Immature natural killer cell (primary cell): ENCODE measurements at places on chromosomes 5 and 9. TPM values are rescaled to one million over a fixed set of nuclear protein-coding genes. Genes with fewer than 3 reads are reported as not detected.

DNA sequence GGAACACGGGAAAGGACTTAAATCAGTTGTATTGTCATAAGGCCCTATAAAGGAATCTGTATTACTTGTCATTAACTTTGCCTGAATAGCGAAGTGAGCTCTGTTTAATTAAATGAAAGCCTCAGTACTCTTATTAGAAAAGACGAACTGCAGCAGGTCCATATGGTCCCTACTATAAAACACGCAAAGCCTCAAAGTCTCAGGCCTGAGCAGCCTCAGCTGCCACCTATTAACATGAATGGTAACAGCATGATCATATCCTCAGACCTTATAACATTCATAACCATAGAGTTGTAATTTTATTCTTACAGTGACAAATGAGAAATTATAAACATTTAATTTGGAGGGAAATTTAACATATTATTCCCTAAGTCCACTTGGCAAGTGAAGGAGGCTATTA, 1113.7 kb upstream of the WWC1 start:
- no peaks in the 10 kb centered on the region for H3K27me3 ChIP-seq
- H3K4me3 ChIP-seq, result no peak overlapping the region
- no peaks in the 10 kb centered on the region for H3K36me3 ChIP-seq
- H3K27ac ChIP-seq, result no peak overlapping the region
- DNase-seq, result no peak
- no peaks in the 10 kb centered on the region for H3K4me1 ChIP-seq

The DNAJC18 gene
- polyA plus RNA-seq, result not detected

GRCh38 chr9:71524996-71525580, 243.2 kb downstream of the CEMIP2 start:
- no peak overlapping the region for H3K4me3 ChIP-seq
- no peak overlapping the region for H3K27ac ChIP-seq
- no peaks in the 10 kb centered on the region for H3K36me3 ChIP-seq
- DNase-seq, result no peak
- no peaks in the 10 kb centered on the region for H3K4me1 ChIP-seq

GRCh38 chr9:126459965-126460843, 133.6 kb downstream of the MVB12B start:
- no peaks in the 10 kb centered on the region for H3K36me3 ChIP-seq
- H3K4me3 ChIP-seq, result no peak overlapping the region
- H3K27me3 ChIP-seq, result peaks cover 5% of the 10 kb centered on the region
- peaks cover 5% of the 10 kb centered on the region for H3K4me1 ChIP-seq
- no peak for DNase-seq

- no peak overlapping the region for H3K27ac ChIP-seq
- no peaks in the 10 kb centered on the region for H3K27me3 ChIP-seq
- no peak overlapping the region for H3K4me3 ChIP-seq
- no peaks in the 10 kb centered on the region for H3K4me1 ChIP-seq
Observed at GRCh38 chr9:70577671-70578070, 163.2 kb upstream of the KLF9 start.

The HSPB3 gene
- polyA plus RNA-seq, result not detected

- H3K4me3 ChIP-seq, result no peak overlapping the region
- H3K4me1 ChIP-seq, result peaks cover 5% of the 10 kb centered on the region
- DNase-seq, result no peak
- peaks cover 21% of the 10 kb centered on the region for H3K36me3 ChIP-seq
- H3K27me3 ChIP-seq, result peaks cover 4% of the 10 kb centered on the region
Observed at GRCh38 chr5:171849585-171850323, 64.1 kb downstream of the SMIM23 start.

- H3K36me3 ChIP-seq, result no peaks in the 10 kb centered on the region
- no peaks in the 10 kb centered on the region for H3K27me3 ChIP-seq
- no peaks in the 10 kb centered on the region for H3K4me1 ChIP-seq
Observed at GRCh38 chr9:134753191-134753590, 111.6 kb downstream of the COL5A1 start.

DNA sequence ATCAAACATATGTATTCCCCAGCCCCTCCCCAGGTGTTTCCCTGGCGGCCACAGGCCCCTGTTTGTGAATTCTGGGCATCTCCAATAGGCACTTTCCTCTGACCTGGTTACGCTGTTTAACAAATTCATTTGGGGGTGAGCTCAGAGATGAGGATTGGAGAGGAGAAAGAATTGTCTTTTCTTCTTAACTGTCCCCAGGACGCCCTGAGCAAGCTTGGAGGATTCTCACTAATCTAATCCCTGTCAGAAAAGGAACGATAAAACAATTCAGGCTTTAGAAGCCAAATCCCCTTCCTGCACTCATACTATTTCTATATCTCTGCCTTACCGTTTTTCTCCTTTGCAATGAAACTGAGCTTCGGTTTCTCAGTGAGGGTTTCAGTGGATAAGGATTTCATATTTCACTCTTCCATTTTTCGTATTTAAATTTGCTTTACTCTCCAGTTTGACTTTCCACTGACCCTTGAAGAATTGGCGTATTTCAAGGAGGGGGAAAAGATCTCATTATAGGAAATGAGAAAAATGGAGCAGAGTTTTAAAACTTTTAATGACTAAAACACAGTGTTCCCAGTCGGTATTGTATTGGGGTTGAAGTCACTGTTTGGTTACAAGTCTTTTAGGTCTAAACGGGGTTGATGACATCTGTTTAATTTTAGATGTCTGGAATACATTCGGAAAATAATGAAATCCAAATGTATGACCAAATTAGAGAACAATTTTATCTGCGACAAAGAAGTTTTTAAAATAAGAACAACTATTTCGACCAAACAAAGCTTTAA, 180.1 kb downstream of the MACROH2A1 start:
- no peak for DNase-seq
- H3K27me3 ChIP-seq, result peaks cover 1% of the 10 kb centered on the region
- no peak overlapping the region for H3K4me3 ChIP-seq
- no peak overlapping the region for H3K27ac ChIP-seq
- no peaks in the 10 kb centered on the region for H3K36me3 ChIP-seq

GRCh38 chr9:107866711-107867311, 377.2 kb upstream of the KLF4 start:
- H3K36me3 ChIP-seq, result no peaks in the 10 kb centered on the region
- no peaks in the 10 kb centered on the region for H3K27me3 ChIP-seq
- no peak for DNase-seq
- H3K4me3 ChIP-seq, result no peak overlapping the region

The MYORG gene
- polyA plus RNA-seq, result 0.69 TPM

- peaks cover 37% of the 10 kb centered on the region for H3K4me1 ChIP-seq
- H3K4me3 ChIP-seq, result no peak overlapping the region
- no peak overlapping the region for H3K27ac ChIP-seq
- no peak for DNase-seq
Observed at GRCh38 chr5:102873379-102873932, 118.4 kb downstream of the PAM start.

GRCh38 chr9:126154182-126154827, 172.3 kb upstream of the MVB12B start:
- H3K4me3 ChIP-seq, result no peak overlapping the region
- no peaks in the 10 kb centered on the region for H3K36me3 ChIP-seq
- peaks cover 5% of the 10 kb centered on the region for H3K27me3 ChIP-seq
- no peak overlapping the region for H3K27ac ChIP-seq

DNA sequence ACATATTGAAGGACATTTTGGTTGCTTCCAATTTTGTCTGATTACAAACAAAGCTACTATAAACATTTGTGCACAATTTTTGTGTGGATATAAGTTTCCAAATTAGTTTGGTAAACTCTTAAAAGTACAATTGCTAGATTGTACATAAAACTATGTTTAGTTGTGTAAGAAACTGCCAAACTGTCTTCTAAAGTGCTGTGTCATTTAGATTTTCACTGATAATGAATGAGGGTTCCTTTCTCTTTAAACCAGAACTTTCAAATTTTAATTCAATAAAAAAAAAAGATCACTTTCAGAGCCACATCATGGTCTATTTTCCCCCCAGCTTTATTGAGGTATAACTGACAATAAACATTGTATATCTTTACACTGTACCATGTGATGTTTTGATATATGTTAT, 74.0 kb upstream of the TRPC7 start:
- H3K27me3 ChIP-seq, result peaks cover 4% of the 10 kb centered on the region
- H3K27ac ChIP-seq, result no peak overlapping the region
- DNase-seq, result no peak
- no peaks in the 10 kb centered on the region for H3K36me3 ChIP-seq
- H3K4me1 ChIP-seq, result no peaks in the 10 kb centered on the region
- H3K4me3 ChIP-seq, result no peak overlapping the region

DNA sequence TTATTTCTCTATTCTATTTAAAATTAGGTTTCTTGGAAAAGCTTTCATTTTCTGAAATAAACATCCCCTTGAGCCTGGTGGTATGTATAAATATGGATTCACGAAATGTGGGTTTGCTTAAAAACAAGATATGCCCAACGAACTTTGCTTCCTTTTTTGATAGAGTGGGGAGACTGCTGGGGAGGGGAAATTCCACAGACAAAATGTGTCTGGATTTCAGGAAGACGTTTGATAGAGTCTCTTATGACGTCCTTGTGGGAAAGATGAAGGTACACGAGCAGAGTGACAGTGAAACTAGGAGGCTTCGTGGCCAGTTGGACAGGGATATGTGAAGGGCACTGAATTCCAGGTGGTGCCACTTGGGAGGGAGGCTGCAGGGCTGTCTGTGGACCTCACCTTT, 84.5 kb upstream of the RPS23 start:
- no peak overlapping the region for H3K4me3 ChIP-seq
- peaks cover 6% of the 10 kb centered on the region for H3K27me3 ChIP-seq
- H3K27ac ChIP-seq, result no peak overlapping the region

DNA sequence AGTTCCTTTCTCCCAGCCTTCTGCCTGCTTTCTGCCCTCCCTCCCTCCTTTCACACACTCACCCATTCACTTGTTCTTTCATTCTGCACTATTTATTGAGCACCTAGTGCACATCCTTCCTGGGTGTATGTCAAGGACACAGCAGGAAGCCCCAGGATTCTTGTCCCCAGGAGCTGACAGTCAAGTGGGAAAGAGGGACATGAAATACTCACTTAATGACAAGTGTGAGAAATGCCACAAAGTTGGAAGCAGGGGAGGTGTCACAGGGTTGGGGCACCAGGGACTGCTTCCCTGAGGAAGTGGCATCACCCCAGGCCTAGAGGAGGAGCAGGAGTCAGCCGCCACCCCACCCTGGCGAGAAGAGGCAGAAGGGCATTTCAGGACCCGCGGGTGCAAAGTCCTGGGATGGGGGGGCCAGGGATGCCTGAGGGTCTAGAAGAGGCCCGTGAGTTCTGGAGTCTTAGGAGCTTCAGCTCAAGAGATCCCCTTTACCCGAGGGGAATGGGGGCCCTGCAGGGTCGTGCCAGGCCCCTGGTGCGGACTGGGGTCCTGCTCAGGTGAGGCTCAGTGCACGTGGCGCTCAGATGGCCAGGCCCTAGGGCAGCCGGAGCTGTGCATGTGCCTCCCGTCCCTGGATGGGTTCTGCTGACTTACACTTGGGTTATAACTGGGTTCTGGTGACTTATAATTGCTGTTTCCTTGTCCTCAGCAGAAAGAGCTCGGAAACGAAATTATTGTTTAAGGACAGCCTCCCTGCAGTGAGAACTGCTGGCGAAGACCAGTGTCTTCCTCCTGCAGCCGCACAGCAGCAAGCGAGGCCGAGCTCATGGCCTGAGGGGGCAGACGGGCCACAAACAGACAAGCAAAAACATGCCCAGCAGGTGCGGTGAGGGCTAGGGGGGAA, 16.9 kb upstream of the LAMC3 start:
- H3K27ac ChIP-seq, result no peak overlapping the region
- no peaks in the 10 kb centered on the region for H3K4me1 ChIP-seq
- no peaks in the 10 kb centered on the region for H3K36me3 ChIP-seq
- DNase-seq, result no peak
- H3K27me3 ChIP-seq, result peaks cover 4% of the 10 kb centered on the region

- no peaks in the 10 kb centered on the region for H3K36me3 ChIP-seq
- no peak overlapping the region for H3K27ac ChIP-seq
- H3K27me3 ChIP-seq, result peaks cover 3% of the 10 kb centered on the region
Observed at GRCh38 chr5:115732026-115732425, 84.4 kb downstream of the CDO1 start.

DNA sequence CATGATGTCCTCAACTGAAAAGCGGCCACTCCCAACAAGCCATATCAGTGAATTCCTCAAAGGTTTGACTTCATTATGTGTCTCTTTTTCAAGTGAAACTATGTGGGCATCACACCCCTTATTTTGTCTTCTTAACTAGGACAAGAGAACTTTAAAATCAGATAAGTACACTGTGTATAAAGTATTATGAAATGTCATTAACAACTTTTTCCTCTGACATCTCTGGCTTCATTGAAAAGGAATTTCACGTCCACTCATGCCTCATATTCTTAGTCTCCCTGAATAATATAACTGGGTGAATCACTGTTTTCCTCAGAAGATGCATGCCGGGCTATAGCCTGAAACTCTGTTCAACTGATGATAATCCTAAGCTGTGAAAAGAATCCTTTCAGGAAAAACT, 415.8 kb downstream of the ACTL7B start:
- no peak overlapping the region for H3K4me3 ChIP-seq
- H3K27me3 ChIP-seq, result no peaks in the 10 kb centered on the region
- H3K27ac ChIP-seq, result no peak overlapping the region
- no peaks in the 10 kb centered on the region for H3K36me3 ChIP-seq
- no peak for DNase-seq
- H3K4me1 ChIP-seq, result no peaks in the 10 kb centered on the region

- H3K36me3 ChIP-seq, result peaks cover 5% of the 10 kb centered on the region
- H3K4me1 ChIP-seq, result peaks cover 12% of the 10 kb centered on the region
- H3K27me3 ChIP-seq, result no peaks in the 10 kb centered on the region
- DNase-seq, result no peak
- H3K27ac ChIP-seq, result no peak overlapping the region
- no peak overlapping the region for H3K4me3 ChIP-seq
Observed at GRCh38 chr5:95798545-95798944, 24.0 kb downstream of the GLRX start.

DNA sequence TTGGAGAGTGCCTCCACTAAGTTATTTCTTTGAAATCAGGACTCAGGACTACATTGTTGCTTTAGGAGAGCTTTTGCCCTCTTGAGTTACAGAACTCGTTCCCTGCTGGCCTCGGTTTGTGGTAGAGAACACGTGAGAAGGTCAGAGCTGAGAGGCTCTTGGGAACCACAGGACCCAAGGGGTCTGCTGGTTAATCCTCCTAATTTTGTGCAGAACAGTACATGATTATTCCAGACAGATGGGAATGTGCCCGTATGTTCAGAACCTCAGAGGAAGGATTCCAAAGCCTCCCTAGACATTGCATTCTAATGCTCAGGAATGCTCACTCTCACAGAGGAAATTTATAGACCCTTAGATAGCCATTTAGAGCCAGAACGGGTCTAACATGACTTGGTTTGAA, 25.2 kb upstream of the BASP1 start:
- no peak overlapping the region for H3K27ac ChIP-seq
- no peak overlapping the region for H3K4me3 ChIP-seq
- no peak for DNase-seq
- peaks cover 3% of the 10 kb centered on the region for H3K27me3 ChIP-seq
- H3K4me1 ChIP-seq, result no peaks in the 10 kb centered on the region

The ZBTB5 gene
- 0.72 TPM for polyA plus RNA-seq

DNA sequence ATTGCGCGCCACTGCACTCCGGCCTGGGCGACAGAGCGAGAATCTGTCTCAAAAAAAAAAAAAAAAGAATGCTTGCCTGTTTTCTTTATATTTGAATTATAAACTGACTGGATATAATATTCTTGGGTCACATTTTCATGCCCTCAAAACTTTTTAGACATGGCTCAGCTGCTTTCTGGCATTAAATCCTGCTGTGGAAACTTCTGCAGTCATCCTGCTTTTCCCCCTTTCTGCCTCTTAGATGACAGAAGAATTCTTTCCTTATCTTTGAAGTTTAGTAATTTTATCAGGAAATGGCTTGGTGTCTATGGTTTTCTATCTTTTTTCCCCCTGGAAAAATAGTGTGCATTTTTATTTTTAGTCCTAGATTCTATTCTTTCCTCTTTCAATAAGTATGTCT, 234.5 kb downstream of the AOPEP start:
- H3K27me3 ChIP-seq, result no peaks in the 10 kb centered on the region
- no peak for DNase-seq
- H3K4me3 ChIP-seq, result no peak overlapping the region
- H3K36me3 ChIP-seq, result peaks cover 41% of the 10 kb centered on the region
